ENCODE measurements at places on chromosomes 1 and 21.

GRCh38 chr1:41021526-41022308, at the start of gene SLFNL1:
SLFNL1 (minus strand) TSS chr1:41021725; CDS start chr1:41020660, 1,065 bp downstream.
- DNase-seq = no peak

DNA sequence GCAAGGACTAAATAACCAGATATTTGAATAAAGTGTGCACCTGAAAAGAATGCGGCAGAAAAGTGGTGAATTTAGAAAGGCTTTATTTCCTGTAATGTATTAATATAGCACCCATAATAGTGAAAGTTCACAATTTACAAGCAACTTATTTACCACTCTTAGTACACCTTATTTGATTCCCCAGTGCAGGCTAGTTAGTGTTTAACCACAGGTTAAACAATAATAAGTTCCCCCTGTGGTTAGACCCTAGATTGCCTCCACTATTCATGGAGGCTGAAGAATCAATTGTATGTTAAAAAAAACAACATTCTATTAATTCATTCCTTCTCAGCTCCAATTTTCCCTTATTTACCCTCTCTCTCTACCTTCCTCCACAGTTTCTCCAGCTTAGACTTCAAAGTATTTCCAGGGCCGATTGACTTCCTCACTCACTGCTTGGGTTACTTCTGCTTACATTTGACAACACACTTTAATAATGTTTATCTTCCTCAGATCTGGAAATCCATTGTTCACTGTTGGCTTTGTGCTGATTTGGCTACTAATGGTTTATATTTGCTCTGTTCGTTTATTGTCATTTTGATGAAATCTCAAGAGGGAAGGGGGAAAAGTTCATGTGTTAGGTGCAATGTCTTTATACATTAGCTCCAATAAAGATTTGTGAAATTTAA, 796.3 kb downstream of the BRINP3 start:
- no peak for DNase-seq

DNA sequence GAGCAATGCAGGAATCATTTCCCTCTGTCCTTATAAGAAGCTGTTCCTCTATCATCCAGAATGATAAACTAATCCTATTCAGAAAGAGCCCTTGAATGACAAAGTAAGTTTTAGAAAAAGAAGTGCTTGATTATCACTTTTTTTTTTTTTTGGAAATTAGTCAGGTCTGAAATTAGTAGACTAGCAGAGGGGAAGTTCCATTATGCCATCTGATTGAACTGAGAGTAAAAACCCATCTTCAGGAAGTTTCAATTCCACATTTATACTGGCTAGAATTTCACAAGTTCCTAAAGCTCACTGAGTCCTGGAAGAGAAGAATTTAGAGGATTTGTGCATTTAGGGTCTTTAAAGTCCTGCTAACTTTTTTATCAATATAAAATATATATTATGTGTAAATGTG, 128.8 kb upstream of the COA6 start:
- DNase-seq = peak; percentile 82

DNA sequence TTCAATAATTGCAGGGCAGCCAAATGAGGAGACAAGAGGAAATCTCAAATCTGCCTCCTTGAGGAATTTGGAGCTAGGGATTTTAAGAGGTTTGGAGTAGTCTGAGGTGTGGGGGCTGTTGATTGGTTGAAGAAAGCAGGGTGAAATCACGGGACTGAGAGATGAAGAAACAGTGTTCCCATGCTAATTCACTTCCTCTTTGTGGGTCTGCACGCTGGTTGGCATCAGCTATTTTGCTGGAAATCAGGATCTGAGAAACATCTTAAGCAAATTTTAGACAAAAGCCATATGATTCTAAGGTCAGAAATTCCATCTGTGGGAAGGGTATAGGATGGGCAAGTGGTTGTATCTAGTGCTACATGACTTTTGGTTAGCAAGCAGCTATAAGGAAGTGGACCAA, 107.1 kb upstream of the PAXBP1 start:
- DNase-seq = peak; percentile 77

DNA sequence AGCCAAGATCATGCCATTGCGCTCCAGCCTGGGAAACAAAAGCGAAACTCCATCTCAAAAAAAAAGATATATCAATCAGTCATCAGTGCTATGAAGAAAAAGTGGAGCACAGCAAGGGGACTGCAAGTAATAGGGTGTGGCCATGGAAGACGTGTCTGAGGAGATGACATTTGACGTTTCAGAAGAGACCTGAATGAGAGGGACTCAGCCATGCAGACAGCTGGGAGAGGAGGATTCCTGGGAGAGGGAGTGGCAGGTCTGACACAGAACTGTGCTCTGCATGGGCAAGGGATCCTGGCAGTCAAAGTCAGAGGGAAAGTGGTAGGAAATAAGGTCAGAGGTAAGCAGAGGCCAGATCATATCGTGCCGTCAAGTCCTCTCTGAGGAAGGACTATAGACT, 3.3 kb downstream of the LAX1 start:
- peak; percentile 32 for DNase-seq

DNA sequence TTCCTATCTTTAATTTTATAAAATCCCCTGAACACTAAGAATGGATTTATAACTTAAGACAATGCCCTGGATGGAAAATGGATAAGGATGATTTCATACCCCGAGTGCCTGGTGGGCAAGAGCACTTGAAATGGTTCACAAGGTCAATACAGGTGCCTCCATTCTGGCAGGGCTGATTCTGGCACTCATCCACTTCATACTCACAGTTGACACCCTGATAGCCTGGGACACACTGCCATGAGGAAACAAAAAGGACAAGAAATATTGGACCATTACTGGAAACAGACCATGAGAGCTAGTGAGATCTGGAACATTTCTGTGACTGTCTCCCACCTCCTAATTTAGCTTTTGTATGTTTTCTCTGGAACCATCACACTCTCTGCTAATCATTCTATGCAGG, 39.1 kb upstream of the ADAM30 start:
- no peak for DNase-seq

DNA sequence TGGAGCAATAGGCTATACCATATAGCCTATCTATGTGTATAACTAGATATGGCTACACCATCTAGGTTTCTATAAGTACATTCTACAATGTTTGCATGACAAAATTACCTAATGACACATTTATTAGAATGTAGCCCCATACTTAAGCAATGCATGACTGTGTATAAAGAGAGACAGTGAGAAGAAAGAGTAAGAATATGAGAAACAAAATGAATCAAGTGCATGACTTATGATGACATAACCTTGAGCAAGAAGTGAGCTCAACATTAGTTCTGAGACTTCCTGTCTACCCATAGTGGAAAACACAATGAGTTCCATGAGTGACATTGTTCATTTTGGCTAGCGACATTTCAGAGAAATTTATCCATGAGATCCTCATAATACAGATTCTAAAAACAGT, 10.1 kb downstream of the SLC44A5 start:
- DNase-seq = peak; percentile 8

GRCh38 chr1:21523297-21523813, 14.1 kb downstream of the ALPL start:
- no peak for DNase-seq

Measured in suppressor macrophage treated with lipopolysaccharide for 4 hours (primary cell).